Endothelial cell (in vitro differentiated cells): ENCODE measurements at places on chromosomes 5 and 9.

- DNase-seq = no peak
- H3K4me1 ChIP-seq = peaks cover 2% of the 10 kb centered on the region
- no peaks in the 10 kb centered on the region for H3K27me3 ChIP-seq
- no peak overlapping the region for H3K4me3 ChIP-seq
- no peak overlapping the region for H3K27ac ChIP-seq
Measured at GRCh38 chr5:136726506-136726905, 361.2 kb upstream of the TRPC7 start.

DNA sequence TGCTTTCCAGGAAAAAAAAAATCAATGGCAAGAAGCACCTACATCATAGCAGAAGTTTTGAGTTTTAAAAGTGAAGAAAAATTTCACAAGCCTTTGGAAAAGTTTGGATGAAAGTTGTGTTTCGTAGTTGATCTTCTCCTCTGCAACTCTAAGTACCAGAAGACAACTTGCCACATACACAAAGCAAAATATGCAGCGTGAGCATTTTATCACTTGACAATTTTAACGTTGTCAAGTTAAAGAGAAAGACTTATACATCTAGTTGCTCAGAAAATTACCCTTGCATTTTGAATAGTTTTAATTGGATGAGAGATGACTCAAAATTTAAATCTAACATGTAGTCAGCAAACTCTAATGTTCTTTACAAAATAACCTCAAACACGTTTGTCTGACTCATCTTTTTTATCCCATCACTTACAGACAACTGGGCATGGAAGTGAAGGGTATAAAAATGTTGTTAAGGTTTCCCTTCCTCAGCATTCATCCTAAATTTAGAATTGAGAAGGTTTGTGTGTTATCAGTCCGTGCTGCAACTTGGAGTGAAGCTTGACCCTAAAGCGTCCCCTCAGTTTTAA lies 213.4 kb downstream of the MARCHF11 start:
- DNase-seq = no peak
- no peak overlapping the region for H3K27ac ChIP-seq
- no peaks in the 10 kb centered on the region for H3K36me3 ChIP-seq

GRCh38 chr9:76912636-76913275 lies 6.8 kb upstream of the PRUNE2 start:
- no peaks in the 10 kb centered on the region for H3K27me3 ChIP-seq
- DNase-seq = no peak
- no peaks in the 10 kb centered on the region for H3K36me3 ChIP-seq

GRCh38 chr9:133189826-133190225 lies 19.2 kb downstream of the OBP2B start:
- peaks cover 5% of the 10 kb centered on the region for H3K27me3 ChIP-seq
- H3K36me3 ChIP-seq = no peaks in the 10 kb centered on the region
- DNase-seq = no peak
- H3K4me3 ChIP-seq = no peak overlapping the region

DNA sequence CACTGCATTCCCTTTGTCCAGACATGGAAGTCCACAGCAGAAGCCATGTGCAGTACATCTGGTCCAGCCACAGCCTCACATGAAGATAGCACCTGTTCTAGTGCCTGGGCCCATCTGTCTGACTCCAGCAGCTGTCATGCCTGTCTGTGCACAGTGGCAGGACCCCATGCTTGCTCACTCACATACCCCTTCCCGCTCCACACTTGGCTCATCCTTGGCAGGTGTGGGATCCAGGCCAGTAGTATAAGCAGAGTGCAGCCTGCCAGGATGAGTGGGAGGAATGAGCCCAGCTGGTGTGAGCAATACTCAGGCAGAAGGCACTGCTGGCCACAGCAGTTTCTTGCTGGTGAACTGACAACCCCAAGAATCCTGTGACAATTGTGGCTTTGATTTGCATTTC lies 168.0 kb downstream of the PRDM9 start:
- H3K27ac ChIP-seq = no peak overlapping the region
- DNase-seq = no peak
- H3K36me3 ChIP-seq = no peaks in the 10 kb centered on the region
- H3K4me3 ChIP-seq = no peak overlapping the region
